ENCODE measurements at places on chromosomes 1 and 21.
A peak's percentile ranks its signal among the peaks of the same experiment; 100 is the strongest.

DNA sequence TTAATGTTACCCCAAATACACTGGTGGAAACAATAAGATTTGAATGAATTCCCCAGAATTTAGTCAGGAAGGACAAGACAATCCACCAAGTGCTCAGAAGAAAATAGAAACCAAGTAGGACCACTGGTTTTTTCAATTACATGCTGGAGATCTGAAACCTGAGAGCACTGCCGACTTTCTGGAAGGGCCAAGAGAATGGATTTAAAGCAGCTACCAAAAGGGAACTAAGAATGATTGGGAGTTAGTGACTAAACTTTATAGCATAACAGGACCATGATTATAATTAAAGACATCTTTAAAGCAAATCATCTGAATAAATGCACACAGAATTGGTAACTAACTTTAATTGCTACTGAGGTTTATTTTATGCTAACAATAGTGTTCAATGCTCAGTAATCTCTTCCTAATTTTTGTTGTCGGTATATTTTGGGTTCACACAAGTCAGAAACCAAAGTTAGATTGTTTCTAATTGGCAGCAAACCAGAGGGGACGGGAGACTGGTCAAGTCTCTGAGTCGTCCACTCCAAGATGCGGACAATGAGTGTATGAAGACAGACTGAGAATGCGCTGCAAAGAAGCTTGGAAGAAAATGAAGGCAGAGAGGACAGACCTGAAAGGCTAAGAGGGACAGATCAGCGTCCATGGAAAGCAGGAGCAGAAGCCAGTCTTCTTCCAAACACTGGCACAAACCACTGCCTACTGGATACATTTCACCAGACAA is 2.3 kb upstream of the RGS13 start:
- DNase-seq: no peak

GRCh38 chr21:29989634-29990234 is 49.9 kb upstream of the GRIK1 start:
- DNase-seq: no peak

GRCh38 chr1:50490640-50491039 is 67.4 kb upstream of the DMRTA2 start:
- DNase-seq: no peak

- no peak for DNase-seq
These were observed 62.3 kb downstream of the ZNF644 start for GRCh38 chr1:90959352-90960206.

GRCh38 chr1:5906116-5906515 is 86.1 kb downstream of the NPHP4 start:
- no peak for DNase-seq

DNA sequence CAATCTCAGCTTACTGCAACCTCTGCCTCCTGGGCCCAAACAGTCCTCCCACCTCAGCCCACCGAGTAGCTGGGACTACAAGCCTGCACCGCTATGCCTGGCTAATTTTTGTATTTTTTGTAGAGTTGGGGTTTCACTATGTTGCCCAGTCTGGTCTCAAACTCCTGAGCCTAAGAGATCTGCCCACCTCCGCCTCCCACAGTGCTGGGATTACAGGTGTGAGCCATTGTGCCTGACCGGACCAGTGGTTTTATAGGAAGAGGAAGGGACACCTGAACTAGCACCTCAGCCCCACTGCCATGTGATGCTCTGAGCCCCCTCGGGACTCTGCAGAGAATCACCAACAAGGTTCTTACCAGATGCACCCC is 4.1 kb downstream of the CRYBG2 start:
- no peak for DNase-seq

DNA sequence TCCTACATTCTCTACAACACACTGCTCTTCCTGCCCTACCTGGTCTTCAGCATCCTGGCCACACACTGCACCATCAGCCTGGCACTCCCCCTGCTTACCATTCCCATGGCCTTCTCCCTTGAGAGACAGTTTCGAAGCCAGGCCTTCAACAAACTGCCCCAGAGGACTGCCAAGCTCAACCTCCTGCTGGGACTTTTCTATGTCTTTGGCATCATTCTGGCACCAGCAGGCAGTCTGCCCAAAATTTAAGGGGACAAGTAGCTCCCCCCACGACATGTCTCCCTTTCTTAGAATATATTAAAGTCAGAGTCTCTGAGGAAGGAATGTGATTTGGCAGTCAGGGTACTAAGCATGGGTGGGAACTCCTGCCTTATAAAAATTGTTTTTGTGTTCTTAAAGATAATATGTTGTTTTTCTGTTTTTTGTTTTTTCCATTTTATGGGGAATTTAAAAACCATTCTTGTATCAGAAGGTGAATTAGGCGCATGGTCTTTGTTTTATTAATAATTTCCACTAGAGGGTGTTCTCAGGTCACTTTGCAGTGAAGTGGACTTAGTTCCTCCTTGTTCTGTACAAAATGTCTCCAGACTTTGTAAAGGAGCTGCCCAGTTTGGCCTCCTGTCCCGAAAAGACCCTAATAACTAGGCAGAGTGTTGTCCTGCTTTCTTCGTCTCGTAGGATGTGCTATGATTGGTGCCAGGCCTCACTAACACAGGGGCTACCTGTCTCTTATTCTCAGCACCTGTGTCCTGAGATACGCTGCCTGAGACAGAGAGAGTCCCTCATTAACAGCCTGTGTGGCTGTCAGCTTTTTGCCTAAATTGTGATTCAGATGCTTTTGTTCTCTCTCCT is 13.1 kb downstream of the UBIAD1 start:
- DNase-seq: no peak

- DNase-seq: no peak
These were observed 2.5 kb downstream of the GPR3 start for GRCh38 chr1:27394925-27395324.

GRCh38 chr1:28668956-28669723 is 556 bp downstream of the GMEB1 start:
- DNase-seq: peak; percentile 49

GRCh38 chr1:204495078-204495753 is 611 bp upstream of the PIK3C2B start:
- no peak for DNase-seq

- no peak for DNase-seq
These were observed 223.6 kb downstream of the CENPF start for GRCh38 chr1:214826619-214827018.

- DNase-seq: no peak
These were observed 18.9 kb upstream of the LEPR start for GRCh38 chr1:65401612-65402011.

DNA sequence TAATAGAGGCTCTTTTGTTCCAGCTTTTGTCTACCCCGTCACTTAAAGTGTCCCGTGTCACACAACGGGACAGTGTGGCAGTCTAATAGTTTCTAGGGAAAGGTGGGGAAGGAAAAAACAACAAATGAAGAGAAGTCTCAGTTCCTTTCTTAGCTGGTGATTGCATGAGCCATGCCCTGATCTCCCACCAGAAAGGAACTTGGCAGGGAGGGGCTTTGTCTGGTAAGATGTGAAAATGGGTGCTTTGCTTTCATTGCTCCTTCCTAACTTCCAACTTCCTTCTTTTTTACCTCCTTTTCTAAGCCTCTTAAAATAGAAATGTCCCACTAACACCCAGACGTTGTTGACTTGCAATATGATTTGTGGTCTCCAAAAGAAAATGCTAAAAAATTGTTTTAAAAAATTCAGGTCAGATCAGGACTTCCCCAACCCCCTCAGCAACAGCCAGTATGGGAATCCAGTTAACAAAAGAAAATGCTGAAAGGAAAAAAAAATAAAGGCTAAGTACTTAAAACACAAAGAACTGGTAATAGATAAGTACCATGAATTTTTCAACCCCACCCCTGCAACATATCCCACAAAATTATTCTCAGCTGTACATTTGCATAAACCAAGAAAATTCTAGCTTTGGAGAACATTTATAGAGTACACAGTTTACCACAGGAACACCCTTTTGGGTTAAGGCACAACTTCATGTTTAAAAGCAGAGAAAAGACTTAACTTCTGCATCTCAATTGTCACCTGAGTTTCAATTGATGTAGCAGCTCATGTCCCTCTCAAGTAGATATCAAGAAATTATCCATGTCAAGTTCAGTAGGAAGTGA is 106.2 kb downstream of the NIBAN1 start:
- DNase-seq: no peak

DNA sequence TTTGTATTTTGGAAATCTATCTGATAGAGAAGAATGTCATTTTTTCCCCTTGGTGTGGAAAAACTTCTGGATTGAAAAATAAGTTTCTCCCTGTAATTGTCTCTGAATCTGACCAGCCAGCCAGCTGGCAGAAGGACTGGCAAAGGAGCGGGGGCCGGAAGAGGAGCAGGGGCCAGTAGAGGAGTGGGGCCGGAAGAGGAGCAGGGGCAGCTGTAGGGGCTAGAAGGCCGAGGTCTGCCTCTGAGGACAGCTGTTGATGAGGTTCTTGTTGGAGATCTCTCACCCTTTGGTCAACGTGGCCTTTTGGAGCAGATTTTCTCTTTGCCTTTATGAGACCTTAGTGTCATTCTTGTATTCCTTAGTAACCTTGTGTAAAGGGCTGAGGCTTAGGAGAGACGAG is 121.8 kb downstream of the GALNT2 start:
- DNase-seq: no peak

- no peak for DNase-seq
These were observed 185.2 kb downstream of the LEPR start for GRCh38 chr1:65605621-65606020.

DNA sequence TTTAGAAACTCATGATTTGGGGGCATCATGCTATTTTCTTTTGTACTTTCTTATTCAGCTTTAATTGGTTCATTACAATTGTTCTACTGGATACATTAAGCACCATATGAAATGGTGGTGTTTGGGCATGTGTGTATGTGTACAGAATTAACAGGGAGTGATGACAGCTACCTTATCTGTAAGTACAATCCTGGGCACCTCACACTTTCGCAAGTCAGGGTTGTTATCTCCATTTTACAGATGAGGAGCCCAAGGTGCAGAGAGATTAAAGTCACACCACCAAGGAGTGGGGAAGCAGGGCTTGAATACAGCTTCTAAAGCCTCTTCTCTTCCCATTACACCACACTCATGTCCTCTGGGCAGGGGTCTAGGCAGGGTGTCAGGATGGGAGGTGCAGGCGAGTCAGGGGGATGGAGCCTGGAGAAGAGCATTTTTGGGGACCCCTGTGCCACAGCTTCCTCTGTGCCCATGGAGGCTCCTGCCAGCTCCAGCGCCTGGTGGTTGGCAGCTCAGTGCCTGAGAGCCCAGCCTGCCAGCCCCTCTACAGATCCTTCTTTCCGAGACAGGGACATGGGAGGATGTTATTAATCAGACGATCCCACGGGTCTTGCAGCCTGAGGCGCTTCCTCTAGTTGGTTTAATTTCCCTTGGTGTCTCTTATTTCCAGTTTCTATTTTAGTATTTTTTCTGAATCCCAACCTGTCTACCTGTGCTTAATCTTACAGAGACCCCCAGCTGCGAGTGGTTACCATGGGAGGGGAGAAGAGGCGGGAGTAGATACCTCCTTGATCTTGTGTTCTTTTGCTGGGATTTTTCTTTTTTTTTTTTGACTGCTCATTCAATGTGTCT is 126.2 kb upstream of the CD34 start:
- DNase-seq: no peak

- peak; percentile 87 for DNase-seq
These were observed 1.1 kb upstream of the PPM1J start for GRCh38 chr1:112716133-112716720.

GRCh38 chr1:156149374-156150332 is 3.7 kb upstream of the SEMA4A start:
- DNase-seq: no peak

GRCh38 chr1:167465018-167465417 is 53.3 kb downstream of the CD247 start:
- DNase-seq: no peak

- no peak for DNase-seq
These were observed 47.6 kb downstream of the KRTAP19-8 start for GRCh38 chr21:30990514-30991262.
